Stimulated activated CD4-positive, alpha-beta T cell treated with anti-CD3 and anti-CD28 coated beads, Interleukin-12 subunit alpha, Interleukin-12 subunit beta, amount 100 ng/mL, for 24 hours (primary cell): ENCODE measurements at places on chromosomes 3 and 15.

GRCh38 chr3:11582191-11582968 is 61.3 kb downstream of the VGLL4 start:
- no peak for DNase-seq

GRCh38 chr3:144189044-144189443 is 217.4 kb downstream of the DIPK2A start:
- no peak for DNase-seq

GRCh38 chr15:66228807-66229735 is 24.5 kb downstream of the MEGF11 start:
- DNase-seq: no peak

- DNase-seq: no peak
Measured at GRCh38 chr15:51342227-51342999, 958 bp downstream of the GLDN start.

GRCh38 chr3:184710870-184711492 is 883 bp downstream of the MAGEF1 start:
- DNase-seq: no peak

GRCh38 chr15:55654561-55655031 is 66.5 kb upstream of the PYGO1 start:
- no peak for DNase-seq

- no peak for DNase-seq
Measured at GRCh38 chr15:75197062-75197630, 4.5 kb upstream of the C15orf39 start.
